ENCODE measurements at places on chromosomes 13 and 19.
A peak's percentile ranks its signal among the peaks of the same experiment; 100 is the strongest.

GRCh38 chr19:19914596-19914995 lies 13.8 kb downstream of the ZNF93 start:
- no peak for DNase-seq

DNA sequence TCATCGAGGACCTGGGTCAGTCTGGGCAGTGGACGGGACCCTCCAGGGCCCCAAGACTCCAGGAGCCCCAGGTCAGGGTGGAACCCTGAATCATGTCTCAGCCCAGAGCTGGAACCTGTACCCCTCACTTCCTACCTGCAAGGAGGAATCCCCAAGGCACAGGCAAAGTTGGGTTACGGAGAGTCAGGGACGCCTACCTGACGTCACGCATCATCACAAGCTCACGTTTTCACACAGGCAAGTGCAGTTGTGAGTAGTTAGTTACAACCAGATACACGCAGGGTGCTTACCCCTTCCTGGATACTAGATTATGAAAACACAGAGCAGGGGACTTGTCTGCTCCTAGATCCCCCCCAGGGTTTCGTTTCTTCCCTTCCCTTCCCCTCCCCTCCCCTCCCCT lies 1.9 kb downstream of the RETN start:
- no peak for DNase-seq

DNA sequence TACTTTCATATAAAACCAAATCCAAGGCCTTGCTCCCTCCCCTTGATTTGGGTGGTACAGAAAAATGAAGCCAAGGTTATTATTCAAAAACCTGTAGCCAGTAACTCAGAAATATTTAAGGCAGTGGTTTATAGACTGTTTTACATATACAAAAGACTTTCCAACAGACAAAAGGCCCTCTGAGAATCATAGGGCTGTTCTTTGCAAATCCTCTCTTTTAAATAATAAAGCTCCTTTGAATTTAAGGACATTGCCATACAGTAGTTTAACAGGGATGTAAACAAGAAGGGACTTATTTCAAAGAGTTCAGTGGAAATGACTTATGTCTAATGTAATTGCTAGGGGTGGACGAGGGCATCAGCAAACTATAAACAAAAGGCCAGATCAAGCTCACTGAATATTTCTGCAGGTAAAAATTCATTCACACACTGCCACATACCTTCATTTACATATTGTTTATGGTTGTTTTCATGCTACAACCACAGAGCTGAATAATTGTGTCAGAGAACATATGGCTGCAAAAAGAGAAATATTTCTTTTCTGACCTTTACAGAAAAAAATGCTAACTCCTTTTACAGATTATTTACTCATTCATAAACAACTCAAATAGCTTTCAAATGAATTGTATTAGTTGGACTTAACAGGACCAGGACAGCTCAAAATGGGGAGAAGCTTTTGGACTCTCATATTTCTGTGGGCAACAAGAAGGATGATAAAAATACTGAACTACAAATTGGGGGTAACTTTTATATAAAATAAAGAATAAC lies 665.6 kb downstream of the SLITRK1 start:
- no peak for DNase-seq

DNA sequence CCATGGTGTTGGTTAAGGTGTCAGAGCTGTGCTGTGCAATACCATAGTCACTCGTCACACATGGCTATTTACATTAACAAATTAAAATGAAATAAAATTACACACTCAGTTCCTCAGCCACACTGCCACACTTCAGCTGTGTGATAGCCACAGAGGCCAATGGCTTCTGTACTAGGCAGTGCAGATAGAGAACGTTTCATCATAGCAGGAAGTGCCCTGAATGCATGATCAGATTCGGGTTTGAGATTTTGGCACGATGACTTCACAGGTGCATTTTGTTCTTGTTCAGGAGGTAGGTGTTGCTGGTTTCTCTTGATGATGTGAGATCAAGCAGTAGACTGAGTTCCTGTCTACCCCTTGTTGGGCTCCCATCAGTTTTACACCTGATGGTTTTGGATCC lies 6.5 kb downstream of the ARMC6 start:
- peak; percentile 8 for DNase-seq

DNA sequence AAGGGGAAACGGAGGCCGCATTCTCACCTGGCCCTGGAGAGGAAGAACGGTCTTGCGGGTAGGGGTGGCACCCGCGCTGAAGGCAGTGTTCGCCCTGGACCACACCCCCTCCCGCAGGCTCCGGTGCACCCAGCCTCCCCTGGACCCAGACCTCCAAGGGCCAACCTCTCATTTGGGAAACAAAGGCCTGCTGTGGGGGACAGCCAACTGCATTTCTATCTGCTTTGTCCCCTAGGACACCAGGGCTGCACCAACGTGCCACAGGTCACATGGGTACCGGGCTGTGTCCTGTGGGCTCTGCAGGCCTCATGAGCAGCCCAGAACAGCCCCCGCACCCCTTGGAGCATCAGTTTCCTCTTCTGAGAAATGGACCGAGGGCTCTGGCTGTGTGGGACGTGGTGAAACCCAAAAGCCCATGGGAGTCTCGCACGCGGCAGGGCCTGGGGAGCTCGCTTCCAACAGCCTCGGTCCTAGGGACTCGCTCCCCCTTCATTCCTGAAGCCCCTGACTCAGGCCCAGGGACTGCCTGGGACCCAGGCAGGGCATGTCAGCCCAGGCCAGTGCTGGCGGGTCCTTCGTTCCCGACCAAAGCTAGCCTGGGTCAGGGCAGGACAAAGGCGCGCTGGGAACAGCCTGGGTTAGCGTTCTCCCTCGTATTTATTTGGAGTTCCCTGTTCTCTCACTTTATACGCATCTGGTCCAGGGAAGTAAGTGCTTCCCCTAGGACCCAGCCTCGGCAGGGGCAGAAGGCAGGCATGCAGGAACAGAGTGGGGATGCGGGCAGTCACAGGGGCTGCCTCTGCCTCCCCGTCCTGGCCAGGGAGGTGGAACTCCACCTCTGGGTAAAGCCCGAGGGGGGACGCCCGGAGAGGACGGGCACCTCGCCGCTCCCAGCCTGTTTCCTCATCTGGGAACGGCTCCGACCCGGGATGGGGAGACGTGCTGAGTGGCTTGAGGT lies 4.6 kb downstream of the TCF3 start:
- no peak for DNase-seq

DNA sequence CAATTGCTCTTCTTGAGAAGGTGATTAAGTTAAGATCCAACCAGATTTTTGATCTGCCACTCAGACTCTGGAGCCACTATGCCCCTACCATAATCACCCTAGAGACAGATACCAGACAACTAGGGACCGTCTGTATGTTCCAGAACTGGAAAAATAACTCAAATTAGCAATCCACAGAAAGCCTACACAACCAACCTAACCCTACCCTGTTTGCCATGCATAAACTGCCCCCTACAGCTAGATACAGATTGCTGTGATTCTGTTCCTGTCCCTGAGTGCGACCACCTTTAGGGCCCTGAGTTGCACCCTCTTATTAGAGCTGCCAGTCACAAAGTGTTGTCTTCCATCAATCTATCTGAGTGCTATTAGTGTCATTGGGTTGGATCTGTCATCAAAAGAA lies 929.8 kb upstream of the SLITRK1 start:
- DNase-seq = no peak

DNA sequence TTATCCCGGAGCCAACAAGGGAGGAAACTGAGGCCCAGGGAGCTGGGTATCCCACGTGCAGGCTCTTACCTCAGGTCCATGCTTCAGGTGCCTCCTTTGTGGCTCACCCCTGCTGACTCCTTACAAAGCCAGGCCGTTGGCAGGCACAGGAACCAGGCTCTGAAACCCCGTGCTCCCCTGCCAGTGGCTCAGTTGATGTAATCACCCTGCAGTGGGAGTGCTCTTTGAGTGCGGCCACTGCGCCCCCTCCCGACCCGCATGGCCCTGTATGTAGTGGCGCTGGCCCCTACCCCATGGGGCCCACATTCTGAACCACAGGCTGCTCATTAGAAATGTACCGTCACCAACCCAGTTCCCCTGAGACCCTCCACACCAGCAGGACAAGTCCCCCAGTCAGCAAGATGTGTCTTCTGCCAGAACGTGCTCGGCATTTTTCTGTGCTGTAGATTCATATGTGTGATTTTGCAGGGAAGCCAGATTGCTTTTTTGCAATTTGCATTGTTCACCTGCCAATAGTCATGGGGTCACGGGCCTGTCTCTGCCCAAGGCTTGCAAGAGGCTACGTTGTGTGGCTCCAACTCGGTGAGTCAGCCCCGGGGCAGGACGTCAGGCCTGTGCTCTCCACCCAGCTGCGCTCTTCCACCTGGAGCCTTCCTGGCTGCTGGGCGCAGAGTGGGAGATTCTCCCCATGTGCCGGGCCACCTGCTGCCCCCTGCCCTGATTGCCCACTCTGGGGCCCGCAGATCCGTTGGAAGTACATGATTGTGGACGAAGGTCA lies 60.3 kb downstream of the SMARCA4 start:
- DNase-seq = no peak

DNA sequence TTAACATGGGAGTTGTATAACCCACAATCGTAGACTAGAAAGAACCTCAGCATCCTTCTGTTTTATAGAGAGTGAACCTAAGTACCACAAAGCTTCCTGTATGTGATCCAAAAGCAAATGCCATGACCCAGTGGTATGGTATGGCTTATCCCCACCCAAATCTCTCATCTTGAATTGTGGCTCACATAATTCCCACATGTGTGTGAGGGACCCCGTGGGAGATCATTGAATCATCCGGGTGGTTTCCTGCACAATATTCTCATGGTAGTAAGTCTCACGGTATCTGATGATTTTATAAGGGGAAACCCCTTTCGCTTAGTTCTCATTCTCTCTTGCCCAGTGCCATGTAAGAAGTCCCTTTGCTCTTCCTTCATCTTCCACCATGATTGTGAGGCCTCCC lies 587.9 kb downstream of the LMO7 start:
- no peak for DNase-seq

DNA sequence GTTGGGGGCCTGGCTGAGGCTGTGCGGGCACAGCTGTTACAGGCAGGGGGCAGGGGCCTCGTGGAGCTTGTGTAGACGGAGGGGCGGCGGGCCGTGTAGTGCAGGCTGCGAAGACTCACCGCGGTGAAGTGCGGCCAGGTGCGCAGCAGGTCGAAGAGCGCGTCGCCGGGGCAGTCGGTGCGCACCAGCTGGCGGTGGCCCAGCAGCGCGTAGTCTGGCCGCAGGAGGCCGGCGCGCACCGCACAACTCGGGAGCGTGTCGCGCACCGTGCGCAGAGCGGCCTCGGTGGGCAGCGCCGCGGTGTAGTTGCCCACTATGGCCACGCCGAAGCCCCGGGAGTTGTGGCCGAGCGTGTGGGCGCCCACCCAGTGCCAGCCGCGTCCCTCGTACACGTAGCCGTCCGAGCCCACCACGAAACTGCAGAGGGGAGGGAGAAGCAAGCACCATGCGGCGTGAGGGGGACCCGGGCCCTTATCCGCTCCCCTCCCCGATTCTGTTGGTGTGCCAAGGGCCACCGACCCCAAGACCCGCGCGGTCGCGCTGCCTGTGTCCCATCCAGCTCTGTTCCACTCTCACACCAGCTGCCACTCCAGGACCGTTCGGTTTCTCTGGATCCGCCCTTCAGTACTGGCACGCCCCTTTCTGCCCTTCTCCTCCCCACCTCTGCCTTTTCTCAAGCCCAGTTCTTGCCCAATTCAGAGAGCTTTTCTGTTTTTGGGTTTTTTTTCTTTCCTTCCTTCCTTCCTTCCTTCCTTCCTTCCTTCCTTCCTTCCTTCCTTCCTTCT lies 5.4 kb upstream of the RASAL3 start:
- peak; percentile 31 for DNase-seq

DNA sequence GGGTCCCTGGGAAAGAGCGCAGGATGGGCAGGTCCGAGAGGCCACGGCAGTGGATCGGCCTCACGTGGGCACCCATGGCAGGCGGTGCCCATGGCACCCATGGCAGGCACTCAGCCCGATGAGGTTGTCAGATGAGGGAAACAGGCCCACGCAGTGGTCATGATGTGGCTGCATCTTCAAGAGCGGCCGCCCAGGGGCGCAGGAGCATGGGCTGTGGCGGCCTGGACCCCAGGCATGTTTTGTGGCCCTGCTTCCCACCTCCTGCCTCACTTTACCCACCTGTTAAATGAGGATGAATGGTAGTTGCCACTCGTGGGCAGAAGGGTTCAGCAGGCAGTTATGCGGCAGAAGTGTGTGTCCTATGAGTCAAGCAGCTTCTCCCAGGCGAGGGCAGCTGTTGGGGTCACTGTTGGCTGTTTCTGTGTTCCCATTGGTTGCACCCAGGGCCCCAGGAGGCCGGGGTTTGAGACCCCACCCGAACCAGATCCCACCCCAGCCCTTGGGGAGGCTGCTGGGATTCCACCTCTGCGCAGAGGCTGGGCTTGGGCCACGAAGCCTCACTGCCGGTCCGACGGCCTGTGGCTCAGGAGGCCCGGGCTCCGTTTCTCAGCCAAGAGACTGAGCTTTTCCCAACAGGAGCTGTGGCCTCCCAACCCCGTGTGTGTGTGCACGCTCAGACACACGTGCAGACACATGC lies 30.0 kb downstream of the CSNK1G2 start:
- DNase-seq = no peak

DNA sequence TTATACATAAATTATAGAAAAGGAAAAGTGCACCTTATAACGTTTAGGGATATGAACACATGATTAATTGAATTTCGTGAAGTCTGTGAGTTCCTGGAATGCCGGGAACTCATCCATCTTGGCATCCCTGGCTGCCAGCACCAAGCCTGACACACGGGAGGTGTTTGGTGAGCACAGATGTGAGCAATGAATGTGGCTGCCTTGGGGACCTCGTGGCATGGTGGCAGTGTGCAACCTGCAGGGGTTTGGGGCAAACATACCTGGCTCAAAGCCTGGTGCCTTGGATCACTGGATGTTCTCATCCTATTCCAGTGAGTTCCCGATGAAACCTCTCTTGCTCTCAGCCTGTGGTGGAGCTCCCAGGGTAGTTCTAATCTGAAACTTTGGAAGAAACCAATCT lies 10.4 kb upstream of the MAP2K2 start:
- no peak for DNase-seq

DNA sequence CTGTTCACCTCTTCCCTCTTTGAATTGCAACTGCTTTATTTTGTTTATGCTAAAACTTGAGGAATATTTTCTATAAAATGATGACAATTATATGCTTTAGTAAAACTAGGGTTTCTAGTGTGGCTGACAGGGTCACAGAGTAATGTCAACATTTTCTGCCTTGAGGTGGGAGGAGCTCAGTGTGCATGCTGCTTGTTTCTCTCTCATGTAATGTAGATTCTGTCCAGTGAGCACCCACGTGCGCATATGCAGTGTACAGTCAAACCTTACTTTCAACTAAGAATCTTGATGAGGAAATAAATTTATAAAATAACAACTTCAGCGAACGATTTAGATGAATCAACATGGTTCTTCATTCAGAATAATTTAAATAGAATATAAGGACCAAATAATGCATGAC lies 603.9 kb downstream of the PCDH17 start:
- no peak for DNase-seq

GRCh38 chr19:50690439-50690838 lies 29.2 kb downstream of the SHANK1 start:
- no peak for DNase-seq

GRCh38 chr13:37029617-37030016 lies 29.0 kb downstream of the EXOSC8 start:
- DNase-seq = no peak

- peak; percentile 37 for DNase-seq
Measured at GRCh38 chr19:50427997-50428425, 4.7 kb upstream of the MYBPC2 start.

All from activated T-cell treated with anti-CD3 and anti-CD28 coated beads, Interleukin-2, amount 50 U/mL, for 72 hours (primary cell).